ENCODE measurements at places on chromosomes 5 and 9. TPM values are rescaled to one million over a fixed set of nuclear protein-coding genes. Genes with fewer than 3 reads are reported as not detected.

CMYA5 gene
- total RNA-seq: not detected

HAVCR2 gene
- 6.6 TPM for total RNA-seq

CCNO gene
- not detected for total RNA-seq

MROH2B gene
- not detected for total RNA-seq

GRCh38 chr5:180142824-180143610 is 66.0 kb downstream of the RASGEF1C start:
- no peak for DNase-seq

- DNase-seq: no peak
These were observed 232.1 kb upstream of the PCSK5 start for GRCh38 chr9:75658301-75658905.

DNA sequence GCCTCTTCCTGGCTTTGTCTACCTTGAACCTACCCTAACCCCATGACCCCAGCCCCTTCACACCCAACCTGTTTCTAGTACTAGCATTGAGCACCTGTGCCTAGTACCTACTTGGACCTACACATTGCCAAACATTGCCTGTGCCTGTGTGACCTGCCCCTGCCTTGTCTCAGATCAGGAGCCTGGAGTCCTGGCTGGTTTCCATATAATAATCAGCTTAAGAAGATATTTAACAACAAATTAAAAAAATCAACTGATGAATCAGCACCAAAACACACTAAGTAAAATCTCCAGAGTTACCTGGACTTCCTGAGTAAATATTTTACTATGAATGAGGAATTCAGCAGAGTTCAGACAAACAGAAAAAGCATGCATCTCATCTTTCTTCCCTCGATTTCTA is 17.7 kb downstream of the LPAR1 start:
- no peak for DNase-seq

- peak; percentile 21 for DNase-seq
These were observed 58.9 kb downstream of the IRF1 start for GRCh38 chr5:132431632-132432031.

DNA sequence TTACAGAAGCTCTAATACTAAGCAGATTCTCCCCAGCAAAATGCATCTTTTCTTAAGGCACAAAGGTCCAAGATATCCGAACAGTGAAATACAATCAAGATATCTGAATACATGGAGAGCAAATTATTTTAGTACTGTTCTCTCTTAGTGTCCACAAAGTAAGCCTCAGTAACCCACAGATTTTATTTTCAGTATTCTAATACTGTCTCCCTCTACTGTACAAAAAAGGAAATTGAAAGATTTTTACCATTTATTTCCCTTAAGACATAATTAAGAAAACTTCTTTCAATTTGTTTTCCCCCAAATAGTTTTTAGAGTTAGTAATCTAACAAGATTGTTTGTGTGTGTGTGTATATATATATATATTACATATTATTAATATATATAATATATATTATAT is 24.7 kb upstream of the NOL6 start:
- DNase-seq: no peak

GRCh38 chr9:129176701-129177442 is 1.2 kb downstream of the IER5L start:
- no peak for DNase-seq

GRCh38 chr9:123611226-123611625 is 255.2 kb downstream of the CRB2 start:
- no peak for DNase-seq

DNA sequence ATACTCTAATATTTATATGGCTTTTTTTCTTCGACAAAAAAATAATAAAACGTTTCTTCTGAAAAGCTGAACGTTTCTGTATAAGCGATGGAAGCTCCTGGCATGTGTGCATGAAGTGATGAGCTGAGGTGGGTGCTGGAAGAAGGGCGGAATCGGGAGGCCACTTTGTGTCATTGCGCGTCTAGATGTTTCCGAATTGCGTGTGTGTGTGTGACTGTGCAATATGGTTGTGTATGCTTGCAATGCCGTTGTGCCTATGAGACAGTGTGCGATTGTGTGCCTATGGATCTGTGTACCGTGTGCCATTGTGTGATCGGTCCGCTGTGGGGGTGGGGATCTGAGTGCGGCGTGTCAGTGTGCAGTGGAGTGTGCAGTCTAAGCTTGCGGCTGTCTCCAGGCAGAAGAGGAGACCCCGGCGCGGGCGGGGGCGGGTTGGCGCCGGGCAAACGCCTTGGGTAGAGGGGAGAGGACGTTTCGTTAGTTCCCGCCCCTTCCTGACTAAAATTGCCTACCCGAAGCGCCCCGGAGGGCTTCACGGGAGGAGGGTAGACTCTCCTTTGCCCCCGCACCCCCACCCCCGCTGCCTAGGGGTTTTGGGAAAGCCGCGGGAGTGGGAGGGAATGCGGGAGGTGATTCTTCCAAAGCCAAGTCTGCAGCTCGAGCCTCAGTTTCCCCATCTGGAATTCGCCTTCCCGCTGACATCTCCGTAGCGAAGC is 24.2 kb downstream of the PCDHGC5 start:
- peak; percentile 22 for DNase-seq

DNA sequence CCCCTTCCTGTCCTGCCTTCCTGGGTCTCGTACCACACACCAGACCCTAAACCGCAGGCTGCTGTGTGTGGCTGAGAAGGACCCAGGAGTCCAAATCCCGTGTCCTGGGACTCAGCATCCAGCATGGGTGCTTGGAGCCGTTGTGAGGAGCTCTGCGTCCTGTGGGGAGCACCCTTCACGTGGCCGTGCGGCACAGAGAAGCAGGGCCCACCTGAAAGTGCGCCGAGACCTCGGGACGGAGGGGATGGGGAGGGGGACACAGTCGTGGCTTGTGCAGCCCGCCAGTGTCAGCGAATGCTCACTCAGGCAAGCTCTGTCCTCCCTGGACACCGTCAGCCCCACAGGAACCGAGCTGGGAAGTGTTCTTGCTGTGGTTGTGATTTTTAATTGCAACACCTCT is 244.6 kb downstream of the CACNA1B start:
- DNase-seq: no peak

DNA sequence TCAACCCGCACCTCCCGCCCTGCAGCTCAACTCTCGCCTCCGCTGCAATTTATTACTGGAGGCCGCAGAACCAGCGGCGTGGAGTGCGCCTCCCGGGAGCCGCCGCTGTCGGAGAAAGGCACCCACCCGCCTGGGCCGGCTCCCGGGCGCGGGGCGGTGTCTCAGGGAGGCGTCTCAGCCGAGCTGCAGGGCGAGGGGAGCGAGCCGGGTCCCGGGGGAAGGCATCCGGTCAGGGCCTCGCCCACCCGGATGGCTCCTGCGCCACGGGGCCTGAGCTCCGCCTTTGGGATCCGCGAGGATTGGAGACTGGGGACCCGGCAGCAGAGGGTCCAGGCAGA is 32.9 kb downstream of the TSPAN17 start:
- no peak for DNase-seq

DNA sequence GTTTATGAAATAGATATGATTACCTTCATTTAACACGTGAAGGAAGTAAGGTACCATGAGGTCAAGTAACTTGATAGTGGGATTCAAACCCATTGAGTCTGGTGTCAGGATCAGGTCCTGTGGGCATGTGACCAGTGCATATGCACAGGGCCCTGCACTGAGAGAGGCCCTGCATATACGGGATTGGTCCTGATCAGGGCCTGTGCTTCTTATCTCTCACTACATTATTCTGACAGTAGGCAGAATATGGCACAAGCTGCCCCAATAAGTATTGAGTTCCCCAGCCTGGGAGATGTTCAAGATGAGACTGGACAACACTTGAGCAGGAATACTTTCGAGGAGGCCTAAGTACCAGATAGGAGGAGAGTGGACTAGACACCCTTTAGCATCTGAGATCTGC is 44.0 kb downstream of the GALNT10 start:
- no peak for DNase-seq
